ENCODE measurements at places on chromosomes 3 and 15.

DNA sequence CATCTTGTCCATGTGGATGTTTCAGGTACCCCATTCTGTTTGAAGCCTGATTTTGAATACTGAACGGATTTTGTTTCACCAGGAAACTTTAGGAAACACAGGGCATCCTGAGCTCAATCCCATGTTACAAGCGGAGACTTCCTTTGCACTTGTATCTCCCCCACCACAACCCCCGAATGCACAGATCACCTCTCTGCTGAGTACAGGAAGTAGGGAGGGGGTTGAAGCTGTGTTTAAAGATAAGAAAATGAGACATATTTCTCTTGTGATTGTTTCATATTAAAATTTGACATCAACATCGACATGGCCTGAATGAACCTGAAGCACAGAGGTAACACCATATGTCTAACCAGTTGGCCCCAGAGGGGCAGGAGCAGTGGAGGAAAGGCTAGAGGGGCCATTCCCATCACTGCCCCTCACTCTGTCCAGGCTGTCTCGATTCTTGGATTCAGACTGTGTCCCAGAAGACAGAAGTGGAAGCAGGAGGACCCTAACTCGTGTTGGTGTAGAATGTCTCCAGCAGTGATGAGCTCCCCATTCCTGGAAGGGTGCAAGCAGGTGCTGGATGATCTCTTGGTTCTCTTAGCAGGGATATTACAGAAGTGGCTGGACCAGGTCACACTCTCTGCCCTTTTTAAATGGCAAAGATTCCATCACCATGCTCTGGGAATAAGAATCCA lies 59.6 kb upstream of the IQSEC1 start:
- DNase-seq = no peak

DNA sequence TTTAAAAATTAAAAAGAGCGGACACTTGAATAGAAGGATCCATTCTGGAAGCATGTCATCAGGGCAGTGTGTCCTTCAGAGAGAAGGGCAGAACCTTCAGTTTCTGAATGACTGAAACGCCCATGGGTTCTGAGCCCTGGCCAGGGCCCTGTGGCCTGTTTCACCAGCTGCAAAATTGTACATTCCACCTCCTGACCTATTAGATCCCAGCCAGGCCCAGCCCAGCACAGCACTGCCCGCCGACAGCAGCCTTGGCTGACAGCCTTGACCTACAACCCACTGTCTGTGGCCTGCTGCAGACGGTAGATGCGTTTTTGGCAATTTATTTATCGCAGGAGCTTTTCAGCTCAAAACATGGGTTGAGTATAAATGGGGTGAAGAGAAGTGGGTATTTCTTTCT lies 5.9 kb upstream of the POLG start:
- DNase-seq = no peak

- no peak for DNase-seq
Observed at GRCh38 chr3:133301194-133301593, 98.7 kb upstream of the BFSP2 start.

DNA sequence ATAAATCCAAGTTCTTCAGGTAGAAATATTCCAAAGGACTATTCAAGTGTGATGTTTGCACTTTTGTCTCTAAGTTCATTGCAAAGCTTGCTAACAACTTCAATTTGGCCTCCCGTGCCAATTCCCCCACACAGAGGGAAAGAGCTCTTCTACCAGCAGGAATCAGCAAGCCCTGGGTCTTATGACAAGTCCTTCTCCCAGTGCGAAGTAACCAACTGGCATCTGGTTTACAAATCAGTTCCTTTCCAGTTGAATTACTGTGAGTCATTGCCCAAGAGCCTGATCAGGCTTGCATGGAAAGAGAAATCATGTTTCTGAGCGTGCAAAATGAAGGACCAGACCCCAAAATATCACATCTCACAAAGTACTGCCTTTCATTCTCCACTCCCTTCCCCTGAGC lies 62.7 kb upstream of the SLCO3A1 start:
- no peak for DNase-seq

DNA sequence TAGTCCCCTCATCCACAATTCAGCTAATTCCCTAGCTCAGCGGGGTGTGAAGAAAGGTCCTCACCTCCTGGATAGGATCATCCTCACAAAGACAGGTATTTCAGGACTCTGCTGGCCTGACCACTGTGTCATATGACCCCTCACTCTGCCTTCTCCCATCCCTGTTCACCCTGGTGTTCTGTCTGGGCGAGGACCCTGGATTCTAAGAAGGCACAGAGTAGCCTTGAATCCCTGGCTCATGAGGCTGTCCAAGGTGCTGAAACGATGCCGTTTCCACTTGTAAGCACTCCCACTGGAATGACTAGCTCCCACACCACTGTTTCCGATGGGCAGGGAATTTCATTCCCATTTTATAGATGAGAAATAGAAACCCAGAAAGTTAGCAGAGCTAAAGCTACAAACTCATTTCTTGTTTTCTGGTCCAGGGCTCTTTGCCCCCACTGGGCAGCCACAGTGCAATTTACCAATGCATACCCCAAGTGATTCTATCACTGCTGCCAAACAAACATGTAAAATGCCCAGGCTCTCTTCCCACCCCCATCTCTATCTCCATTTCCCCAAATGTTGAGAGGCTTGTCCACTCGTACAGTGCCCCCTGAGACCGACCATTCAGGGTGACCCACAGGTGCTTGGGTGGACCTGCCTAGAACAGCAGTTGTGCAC lies 83.2 kb downstream of the RAB11A start:
- no peak for DNase-seq

GRCh38 chr3:187848401-187848800 lies 103.1 kb upstream of the BCL6 start:
- DNase-seq = no peak

DNA sequence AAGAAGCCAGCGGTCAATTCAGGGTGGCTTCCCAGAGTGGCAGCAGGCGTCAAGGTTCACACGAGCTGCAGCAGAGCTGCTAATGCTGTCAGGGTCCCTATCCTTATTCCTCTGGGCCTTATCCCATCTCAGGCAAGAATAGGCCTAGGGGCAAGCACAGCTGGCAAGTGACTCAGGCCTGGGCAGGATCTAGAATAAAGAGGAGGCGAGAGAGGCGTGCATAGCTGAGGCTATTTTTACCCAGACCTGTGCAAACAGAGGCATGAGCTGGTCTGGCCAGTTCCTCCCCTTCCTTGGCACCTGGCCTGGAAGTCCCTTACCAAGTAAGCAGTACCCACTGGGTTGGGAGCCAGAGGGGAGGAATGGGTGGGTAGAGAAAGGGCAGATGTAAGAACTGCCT lies 12.2 kb upstream of the VIPR1 start:
- DNase-seq = no peak

DNA sequence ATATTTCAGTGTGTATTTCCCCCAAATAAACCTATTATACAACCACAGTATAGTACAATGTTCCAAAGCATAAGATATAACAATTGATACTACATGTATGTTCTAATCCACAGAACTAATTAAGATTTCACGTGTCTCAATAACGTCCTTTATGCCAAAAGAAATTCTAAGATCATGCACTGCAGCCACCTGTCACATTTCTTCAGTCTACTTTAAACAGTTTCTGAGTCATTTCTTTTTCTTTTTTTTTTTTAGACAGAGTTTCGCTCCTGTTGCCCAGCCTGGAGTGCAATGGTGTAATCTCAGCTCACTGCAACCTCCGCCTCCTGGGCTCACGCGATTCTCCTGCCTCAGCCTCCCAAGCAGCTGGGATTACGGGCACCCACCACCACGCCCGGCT lies 190.2 kb downstream of the STAG1 start:
- DNase-seq = no peak

All from activated CD4-positive, alpha-beta T cell treated with anti-CD3 and anti-CD28 coated beads, Interleukin-2, Interleukin-6, amounts not matched to agents 100 ng/mL and 50 ng/mL, durations not matched to agents 16 hours and 8 hours (primary cell).